ENCODE measurements at places on chromosomes 6 and 20. TPM values are rescaled to one million over a fixed set of nuclear protein-coding genes. Genes with fewer than 3 reads are reported as not detected.

Gene WFDC12
- polyA plus RNA-seq, result not detected

Gene ARMH2
- not detected for polyA plus RNA-seq

Gene MICB
- 2.1 TPM for polyA plus RNA-seq

Gene CGA
- 0.38 TPM for polyA plus RNA-seq

- DNase-seq, result no peak
These were observed 170.8 kb upstream of the GMDS start for GRCh38 chr6:2416128-2416712.

- DNase-seq, result no peak
These were observed 73.3 kb downstream of the MRPL14 start for GRCh38 chr6:44053760-44054556.

DNA sequence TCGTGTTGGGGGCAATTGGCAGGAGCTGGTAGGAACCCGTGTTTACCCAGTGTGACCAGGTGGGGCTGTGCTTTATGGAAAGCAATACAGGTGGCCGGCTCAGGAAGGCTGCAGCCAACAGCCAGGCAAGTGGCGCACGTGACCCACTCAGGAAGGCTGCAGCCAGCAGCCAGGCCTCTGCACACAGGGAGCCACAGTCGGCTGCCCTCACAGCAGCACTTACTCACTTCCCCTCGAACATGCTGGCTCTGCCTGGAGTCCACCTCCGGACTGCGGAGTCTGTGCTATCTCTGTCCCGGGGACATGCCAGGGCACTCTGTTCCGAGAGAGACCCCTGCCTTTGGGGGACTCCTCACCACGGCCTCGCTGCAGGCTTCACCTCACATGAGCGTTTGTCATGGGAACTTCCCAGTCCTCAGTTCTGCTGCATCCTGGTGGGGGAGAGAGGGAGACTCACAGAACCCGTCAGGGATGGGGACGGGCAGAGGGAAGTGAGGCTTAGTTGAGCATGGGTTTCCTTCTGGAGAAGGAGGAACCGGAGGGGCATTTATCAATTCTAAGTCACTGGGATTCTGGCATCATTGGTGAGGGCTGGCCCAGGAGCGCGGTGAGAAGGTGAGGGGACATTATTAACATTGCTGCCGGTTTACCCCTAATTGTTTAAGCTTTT is 76.8 kb downstream of the TTLL2 start:
- peak; percentile 30 for DNase-seq

- no peak for DNase-seq
These were observed 13.7 kb downstream of the CBFA2T2 start for GRCh38 chr20:33503564-33503963.

GRCh38 chr6:45714741-45715507 is 300.7 kb downstream of the CLIC5 start:
- peak; percentile 87 for DNase-seq

- DNase-seq, result no peak
These were observed 206.3 kb downstream of the QKI start for GRCh38 chr6:163620670-163621330.

- DNase-seq, result no peak
These were observed 11.9 kb downstream of the FOXA2 start for GRCh38 chr20:22572491-22572890.

DNA sequence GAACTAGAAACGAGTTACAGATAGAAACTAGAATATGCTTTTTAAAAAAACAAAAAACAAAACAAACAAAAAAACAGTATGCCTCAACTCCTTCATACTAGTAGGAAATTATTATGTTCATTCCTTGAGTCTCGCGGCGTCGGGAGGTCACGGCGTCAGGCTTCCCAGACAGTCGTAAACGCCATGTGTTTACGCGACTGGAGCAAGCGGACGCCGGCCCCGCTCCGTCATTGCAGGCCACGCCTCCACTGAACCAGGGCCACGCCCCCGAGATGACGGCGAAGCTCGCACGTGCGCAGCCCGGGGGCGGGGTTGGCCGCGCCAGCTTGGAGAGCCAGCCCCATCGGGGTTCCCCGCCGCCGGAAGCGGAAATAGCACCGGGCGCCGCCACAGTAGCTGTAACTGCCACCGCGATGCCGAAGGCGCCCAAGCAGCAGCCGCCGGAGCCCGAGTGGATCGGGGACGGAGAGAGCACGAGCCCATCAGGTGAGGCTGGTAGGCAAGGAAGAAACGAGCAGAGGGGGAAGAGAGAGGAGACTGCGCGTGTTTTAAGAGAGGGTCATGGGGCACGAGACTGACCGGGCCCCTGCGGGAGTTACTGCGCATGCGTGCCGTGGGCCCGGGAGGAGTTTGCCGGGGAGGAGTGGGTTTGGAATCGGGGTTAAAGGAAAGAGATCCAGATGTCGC is at the start of gene ABCF1:
ABCF1 (plus strand) TSS at position 368 of the 687 bp plus-strand sequence; CDS start at position 414, 46 bp downstream.
- DNase-seq, result peak; percentile 97

GRCh38 chr6:41271901-41272395 is 14.5 kb downstream of the TREM1 start:
- no peak for DNase-seq

GRCh38 chr6:88748141-88748540 is 215.3 kb downstream of the RNGTT start:
- no peak for DNase-seq

DNA sequence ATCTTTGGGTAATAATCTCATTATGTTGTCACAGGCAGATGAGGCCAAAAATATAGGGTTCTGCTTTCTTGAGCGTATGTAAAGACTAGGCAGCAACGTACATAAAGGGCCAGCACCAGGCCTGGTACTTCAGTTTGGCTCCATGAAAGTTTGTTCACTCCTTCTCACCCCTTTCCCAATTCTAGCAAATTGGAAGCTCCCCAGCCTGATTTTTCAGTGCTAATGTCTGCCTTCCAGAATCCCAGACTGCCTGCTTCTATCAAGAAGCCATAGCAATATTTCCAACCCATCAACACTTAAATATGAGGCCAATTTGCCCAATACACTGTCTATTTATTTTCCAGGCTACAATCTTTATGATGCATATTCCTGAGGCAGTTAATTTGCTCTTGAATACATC is 93.4 kb upstream of the PTPRT start:
- no peak for DNase-seq

DNA sequence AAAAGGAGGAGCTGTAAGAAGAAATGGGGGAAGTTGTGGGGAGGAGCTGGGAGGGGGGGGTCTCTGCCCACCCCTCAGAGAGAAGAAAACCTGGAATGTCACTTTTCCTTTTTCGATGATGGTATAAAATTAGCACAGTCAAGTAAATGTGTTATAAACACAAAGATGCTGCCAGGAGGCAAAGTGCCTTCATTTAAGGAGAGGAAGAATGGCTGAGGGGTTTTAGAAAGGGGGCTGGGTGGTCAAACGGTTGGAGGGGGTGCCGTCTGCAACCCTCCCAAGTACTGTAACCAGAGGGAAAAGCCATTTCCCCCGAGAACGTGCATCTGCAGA is 25.0 kb downstream of the PMEPA1 start:
- DNase-seq, result no peak

GRCh38 chr6:11083491-11083890 is 10.1 kb upstream of the SMIM13 start:
- no peak for DNase-seq

DNA sequence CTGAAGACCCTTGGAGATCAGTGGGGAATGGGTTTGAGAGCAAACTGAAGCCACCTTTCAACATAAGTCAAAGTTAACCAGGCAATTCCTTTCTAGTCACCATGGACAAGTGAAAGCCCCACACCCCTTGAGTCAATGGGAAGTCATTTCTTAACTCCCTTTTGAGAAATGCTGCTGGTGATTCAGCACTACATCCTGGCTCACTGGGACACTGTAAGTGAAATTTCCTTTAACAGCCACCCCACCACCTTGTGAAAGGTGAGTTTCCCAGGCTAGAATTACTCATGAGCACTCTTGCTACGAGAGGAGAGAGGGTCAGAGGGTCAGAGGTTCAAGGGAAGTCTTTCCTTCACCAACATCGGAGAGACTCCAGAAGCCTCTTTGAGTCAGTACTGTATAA is 93.3 kb upstream of the MARCKS start:
- DNase-seq, result no peak

- no peak for DNase-seq
These were observed 83.4 kb upstream of the XRN2 start for GRCh38 chr20:21219686-21220085.

- DNase-seq, result no peak
These were observed 2.1 kb downstream of the TAAR5 start for GRCh38 chr6:132587424-132587823.

DNA sequence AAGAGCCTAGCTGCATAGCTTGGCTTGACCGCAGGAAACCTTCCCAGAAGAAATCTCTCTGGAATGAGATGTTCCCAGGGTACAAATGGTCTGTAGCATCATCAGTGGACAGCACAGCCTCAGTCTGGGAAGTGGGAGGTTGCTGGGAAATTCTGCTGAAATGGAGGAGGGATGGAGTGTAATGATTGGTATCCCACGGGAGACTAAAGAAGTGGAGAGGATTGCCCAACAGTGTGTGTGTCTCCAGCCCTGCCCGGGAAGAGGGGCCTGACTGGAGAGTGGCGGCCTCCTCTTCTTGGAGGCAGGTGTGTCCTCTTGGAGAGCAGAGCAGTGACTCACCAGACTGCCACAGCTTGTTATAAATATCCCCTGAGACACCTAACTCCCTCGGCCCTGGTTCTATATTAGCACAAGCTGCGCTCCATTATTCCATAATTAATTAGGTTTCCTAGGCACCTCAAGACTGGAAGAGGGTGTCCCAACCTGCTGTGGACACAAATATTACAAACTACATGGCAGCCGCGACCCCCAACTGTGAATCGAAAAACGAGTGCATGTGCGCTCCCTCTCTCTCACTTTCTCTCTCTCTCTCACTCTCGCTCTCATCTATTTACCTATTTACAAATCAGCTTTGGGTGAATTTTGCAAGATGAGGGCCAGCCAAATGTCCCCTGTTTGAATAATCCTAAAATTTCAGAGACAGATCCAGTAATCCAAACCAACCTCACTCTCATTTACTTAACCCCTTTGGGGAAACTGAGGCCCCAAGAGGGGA is 68.8 kb downstream of the FGD2 start:
- DNase-seq, result no peak

DNA sequence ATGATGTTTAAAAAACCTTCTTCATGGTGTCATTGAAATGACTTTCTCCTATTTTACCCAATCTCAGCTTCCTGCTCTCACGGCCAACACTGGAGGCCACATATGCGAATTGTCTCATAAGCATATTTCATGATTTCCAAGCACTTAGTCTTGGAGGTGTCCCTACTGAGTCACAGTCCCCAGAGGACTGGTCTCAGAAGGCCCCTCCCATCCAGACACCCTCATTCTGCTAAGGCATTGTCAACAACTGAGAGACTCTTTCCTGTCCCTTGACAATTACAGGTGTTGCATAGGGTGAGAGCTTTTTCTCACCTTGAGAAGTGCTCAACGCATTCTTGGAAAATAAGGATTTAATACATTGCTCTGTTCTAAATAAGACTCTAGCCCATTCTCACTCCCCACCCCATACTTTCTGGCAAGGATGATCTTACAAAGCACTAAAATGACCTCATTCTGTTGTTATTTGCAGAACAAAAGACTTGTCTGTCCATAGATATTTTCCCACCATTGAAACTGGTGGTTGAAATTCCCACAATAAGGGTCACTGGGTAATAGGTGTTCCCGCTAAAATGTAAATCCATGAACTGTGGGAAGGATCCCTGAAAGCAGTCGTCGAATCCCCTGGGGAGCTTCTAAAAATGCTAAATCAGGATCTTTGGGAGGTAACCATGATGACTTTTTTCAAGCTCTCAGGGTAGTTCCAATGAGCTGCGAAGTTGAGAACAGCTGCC is 32.3 kb upstream of the SLC22A23 start:
- no peak for DNase-seq

GRCh38 chr20:4813863-4814695 is 92.4 kb downstream of the PRND start:
- no peak for DNase-seq

DNA sequence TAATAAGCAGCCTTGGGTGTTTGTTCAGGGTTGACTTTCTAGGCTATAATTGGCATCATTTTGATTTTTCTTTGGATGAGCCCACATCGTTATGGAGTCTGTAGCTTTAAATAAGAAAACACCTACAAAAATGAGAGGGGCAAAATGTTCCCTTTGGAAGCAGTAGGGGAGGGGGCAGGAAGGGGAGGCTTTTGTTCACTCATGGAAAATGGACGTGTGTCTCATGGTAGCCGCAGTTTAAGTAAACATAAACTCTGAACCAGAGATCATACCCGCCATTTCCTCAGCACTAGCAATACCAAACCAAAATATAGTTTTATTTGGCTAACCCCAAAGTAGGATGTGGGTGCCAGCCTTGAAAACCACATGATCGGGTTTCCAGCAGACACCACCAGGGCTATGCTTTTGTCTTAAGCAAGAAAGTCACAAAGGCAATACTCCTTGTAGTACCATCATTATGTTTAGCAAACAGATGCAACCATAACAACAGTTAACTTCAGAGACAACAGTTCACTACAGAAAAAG is 572.5 kb upstream of the JAG1 start:
- DNase-seq, result no peak
